Esophagus muscularis mucosa (tissue), 4 donors: ENCODE measurements at places on chromosomes 1 and 21.

DNA sequence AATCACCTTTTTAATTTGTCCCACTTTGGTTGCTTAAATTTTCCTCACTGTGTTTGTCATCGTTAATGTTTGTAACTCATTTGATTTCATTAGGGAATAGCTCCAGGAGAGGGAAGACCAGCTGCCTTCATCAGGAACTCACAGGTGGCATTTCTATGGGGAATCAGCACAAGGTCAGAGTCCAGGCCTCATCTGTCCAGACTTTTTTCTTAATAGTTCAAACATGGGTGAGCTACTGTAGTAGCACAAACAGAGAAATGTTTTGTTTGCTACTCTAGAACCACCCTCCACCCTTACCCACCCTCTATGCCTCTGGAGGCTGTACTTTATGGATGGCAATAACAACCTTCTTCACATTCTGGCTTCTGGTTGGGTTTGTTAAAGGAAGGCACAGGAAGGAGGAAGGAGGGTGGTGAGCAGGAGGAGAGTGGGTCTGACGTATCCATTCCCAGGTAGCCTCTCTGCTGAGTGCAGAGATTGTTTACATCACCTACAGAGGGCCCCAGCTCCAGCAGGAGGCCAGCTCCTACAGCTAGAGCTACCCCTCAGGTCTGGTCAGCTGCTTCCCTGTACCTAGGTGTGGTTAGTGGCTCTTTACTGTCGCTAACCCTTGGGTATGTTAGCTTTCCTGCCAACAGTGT is 8.1 kb upstream of the TEDDM1 start:
- no peak for DNase-seq

- no peak for DNase-seq
These were observed 64.2 kb upstream of the ADAM30 start for GRCh38 chr1:119960501-119960900.

GRCh38 chr1:202374099-202374498 is 25.6 kb downstream of the PPP1R12B start:
- no peak for DNase-seq

GRCh38 chr1:48619539-48619938 is 147.5 kb upstream of the SPATA6 start:
- no peak for DNase-seq

DNA sequence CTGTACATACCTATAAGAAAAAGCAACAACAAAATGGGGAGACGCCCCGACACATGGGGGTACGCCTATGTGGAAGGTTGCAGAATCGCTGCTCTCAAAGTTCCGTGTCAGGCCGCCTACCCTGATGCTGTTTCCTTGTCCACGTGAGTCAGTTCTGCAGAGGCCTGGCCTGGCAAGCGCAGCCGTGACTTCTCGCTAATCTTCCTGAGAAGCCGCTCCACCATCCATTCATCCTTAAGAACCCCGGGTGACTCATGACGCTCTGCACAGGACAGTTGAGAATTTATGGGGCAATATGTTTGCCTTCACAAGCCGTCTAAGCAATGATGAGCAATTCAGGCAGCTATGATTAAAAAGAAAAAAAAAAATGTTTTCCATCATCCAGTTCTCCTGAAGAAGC is 122.3 kb upstream of the TMPRSS2 start:
- no peak for DNase-seq

GRCh38 chr1:9324246-9325096 is 31.8 kb downstream of the SPSB1 start:
- DNase-seq, result no peak

GRCh38 chr21:44618504-44618903 is 6.6 kb downstream of the KRTAP10-8 start:
- DNase-seq, result peak; percentile 79

DNA sequence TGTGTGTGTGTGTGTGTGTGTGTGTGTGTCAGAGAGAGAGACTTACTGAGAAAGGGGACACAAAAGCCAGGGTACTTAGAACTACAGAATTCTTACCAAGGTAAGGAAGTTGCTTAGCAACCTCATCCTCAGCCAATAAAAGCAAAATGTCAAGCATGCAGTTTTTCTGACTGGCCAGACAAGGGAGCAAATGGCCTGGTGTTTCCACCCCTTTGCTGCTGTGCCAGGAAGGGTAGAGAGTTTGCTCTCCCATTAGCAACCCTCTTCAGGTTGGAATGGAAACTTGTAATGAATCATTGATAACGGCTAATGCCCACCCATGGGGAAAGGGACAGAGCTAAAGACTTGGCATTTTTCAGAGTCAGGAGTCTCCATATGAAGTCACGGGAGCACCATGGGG is 10.6 kb downstream of the RXRG start:
- no peak for DNase-seq

GRCh38 chr1:204928671-204929486 is 58.2 kb downstream of the NFASC start:
- DNase-seq, result no peak

DNA sequence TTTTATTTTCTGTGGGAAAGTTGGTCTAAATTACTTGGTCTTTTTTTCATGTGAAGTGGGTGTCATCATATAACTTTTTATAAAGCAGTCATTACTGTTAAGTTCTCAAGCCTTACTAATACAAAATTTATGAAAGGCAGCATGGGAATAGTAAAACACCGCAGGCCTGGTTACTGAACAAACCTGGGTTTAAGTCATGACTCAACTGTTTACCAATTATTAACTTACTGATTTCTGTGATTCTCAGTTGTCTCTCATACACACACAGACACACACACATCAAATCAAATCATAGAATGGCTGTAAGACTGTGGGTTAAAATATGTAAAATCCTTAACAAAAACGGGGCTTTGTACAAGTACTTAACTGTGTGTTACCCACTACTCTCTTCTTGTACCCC is 14.6 kb downstream of the MAEL start:
- no peak for DNase-seq

- no peak for DNase-seq
These were observed 14.0 kb downstream of the SNAP47 start for GRCh38 chr1:227749225-227749624.

GRCh38 chr21:18476639-18477038 is 73.1 kb upstream of the TMPRSS15 start:
- no peak for DNase-seq

GRCh38 chr1:84691122-84691783 is 992 bp upstream of the SSX2IP start:
- no peak for DNase-seq

DNA sequence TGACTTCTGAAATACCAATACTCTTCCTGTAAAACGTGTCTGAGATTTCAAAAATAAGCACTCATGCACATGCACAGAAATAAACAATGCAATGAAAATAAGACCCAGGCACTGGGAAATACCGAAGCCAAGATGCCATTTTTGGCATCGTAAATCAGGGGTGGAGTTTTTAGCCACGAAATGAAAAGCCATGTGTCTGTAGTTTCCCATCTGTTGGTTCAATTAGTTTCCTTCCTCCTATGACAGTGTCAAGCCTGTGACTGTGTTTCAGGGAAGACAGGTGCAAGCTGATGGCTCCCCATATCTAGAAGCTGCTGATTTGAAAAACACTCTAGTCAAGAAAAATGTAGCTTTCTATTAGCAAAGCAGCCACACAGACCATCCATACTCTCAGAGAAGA is 480.4 kb upstream of the CAMK1G start:
- no peak for DNase-seq

- DNase-seq, result no peak
These were observed 6.7 kb downstream of the ALX3 start for GRCh38 chr1:110063781-110064180.

GRCh38 chr1:173332026-173332425 is 124.9 kb upstream of the TNFSF4 start:
- peak; percentile 91 for DNase-seq

DNA sequence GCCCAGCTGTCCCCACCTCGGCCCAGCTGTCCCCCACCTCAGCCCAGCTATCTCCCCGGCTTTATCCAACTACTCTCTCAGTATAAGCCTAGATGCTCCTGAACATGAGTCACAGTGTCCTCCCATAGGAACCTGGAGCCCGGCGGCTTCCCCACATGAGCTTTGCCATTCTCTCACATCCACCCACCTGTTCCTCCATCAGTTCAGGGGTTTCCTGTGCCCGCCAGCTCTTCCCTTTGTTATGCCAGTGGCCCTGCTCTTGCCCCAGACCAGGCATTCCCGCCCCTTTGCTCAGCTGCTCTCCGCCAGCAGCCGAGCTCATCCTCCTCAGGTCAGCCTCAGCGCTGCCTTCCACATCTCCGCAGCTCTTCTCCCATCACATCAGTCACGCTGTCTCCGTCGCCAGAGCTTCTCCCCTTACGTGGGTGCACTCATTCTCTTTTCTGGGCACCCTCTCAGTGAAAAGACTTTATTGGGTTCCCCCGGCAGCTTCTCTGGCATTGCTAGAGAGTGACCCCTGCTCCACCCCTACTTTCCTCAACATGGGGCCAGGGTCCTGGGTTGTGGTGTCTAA is 89.5 kb upstream of the CSF3R start:
- no peak for DNase-seq

DNA sequence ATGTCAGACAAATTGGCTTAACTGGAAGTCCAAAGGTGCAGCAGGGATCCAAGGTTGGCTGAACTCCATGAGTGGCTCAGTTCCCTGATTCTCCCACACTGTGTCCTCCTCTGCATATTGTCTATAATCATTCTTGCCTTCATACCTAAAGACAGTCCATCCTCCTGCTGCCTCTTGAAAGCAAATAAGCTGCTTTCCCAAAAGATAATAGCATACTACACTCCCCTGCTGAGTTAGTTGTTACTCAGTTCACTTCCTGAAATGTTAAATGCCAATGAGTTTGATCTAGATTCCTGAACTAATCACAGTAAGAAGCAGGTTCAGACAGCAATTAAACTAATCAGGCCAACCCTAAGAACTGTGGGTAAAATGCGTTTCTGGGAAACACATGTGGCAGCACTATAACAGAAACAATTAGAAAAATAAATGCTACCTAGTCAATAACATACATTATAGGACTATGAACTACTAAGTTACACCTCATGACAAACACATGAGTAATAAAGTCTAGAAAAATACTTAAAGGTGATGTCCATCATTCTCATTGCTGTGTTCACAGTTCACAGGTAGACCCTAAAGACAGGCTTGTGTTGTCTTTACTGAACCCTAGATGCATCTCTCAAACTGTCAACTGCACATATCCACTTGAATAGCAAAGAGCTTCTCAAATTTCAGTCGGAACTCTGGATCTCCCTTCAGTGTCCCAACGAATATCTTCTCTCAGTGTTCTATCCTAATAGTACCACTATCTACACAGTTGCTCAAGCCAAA is 50.8 kb upstream of the BOLA1 start:
- no peak for DNase-seq

- DNase-seq, result peak; percentile 90
These were observed 6.9 kb downstream of the SERTAD4 start for GRCh38 chr1:210239349-210240111.

DNA sequence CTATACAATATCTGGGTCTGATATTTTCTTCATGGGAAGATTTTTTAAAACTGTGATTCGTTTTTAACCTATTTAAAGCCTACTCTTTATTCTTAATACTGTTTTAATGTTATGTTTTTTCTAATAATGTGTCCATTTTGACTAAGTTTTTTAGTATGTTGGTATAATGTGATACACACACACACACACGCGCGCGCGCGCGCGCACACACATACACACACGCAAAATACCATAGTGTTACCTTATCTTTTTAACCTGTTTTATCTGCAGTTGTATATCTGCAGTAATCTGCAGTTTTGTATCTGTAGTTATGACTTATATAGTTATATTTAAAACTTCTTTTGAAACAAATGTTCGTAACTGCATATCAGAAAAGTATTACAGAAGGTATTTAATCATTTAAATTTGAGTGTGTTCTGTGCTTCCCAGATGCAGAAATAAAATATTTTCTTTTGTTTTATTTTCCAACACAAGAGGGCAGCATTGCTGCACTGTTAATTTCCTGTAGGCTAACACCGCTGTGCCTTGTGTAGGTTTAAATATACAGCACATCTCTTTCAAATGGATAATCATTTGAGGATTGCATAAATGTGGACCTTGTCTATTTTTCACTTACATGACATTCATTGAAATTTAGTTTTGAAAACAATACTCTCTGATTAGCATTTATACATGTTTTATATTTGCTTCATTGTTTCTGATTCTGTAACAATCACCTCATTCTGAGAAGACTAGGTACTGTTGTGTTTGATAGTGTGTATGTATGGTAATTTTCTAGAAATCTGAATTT is 166.1 kb downstream of the PDE4B start:
- no peak for DNase-seq

- DNase-seq, result no peak
These were observed at the start of gene OLFML2B for GRCh38 chr1:162023547-162024501. Gene OLFML2B (minus strand): TSS chr1:162023869. CDS start chr1:162023430, 439 bp downstream.

- DNase-seq, result no peak
These were observed 10.2 kb upstream of the OR10J4 start for GRCh38 chr1:159421821-159422220.

DNA sequence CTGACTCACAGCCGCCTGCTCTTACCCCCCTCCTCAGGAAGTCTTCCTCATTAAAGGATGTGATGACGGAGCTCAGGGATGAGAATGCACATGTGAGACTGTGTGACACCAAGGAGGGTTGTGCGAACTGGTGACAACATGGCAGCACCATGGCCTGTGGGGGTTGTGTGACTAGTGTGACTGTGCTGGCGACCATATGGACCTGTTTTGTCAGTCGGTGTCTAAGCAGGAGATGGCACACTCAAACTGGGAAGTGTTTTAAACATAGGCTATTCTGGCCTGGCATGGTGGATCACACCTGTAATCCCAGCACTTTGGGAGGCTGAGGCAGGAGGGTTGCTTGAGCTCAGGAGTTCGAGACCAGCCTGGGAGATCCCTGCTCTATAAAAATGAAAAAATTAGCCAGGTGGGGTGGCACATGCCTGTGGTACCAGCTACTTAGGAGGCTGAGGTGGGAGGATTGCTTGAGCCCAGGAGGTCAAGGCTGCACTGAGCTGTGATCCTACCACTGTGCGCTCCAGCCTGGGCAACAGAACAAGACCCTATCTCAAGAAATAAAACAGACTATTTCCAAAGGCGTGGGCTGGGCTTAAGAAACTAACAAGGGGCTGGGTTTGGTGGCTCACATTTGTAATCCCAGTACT is 7.4 kb downstream of the TRNP1 start:
- DNase-seq, result no peak

DNA sequence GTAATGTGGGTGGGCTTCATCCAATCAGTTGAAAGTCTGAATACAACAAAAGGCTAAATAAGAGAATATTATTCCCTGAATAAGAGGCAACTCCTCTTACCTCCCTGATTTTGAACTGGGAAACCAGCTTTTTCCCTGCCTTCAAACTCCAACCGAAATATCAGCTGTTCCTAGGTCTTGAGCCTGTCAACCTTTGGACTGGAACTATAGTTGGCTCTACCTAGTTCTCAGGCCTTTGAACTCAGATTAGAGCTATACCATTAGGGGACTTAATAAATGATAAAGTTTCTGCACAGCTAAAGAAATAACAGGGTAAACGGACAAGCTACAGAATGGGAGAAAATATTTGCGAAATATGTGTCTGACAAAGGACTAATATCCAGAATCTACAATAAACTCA is 43.8 kb upstream of the BEND5 start:
- DNase-seq, result no peak

- DNase-seq, result no peak
These were observed 54.5 kb downstream of the ATP1B1 start for GRCh38 chr1:169160845-169161495.
